AG04449 (cell line): ENCODE measurements at places on chromosomes 1 and 21.

GRCh38 chr21:45037986-45038385 lies 36.4 kb upstream of the ADARB1 start:
- no peak for DNase-seq

DNA sequence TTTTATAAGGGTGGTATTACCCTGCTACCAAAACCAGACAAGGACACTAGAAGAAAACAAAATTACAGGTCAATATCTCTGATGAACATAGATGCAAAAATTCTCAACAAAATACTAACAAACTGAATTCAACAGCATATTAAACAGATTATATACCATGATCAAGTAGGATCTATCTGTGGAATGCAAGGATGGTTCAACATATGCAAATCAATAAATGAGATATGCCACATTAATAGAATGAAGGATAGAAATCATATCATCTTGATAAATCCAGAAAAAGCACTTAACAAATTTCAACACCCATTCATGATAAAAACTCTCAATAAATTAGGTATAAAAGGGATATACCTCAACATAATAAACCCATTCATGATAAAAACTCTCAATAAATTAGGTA lies 24.3 kb upstream of the MYBPHL start:
- no peak for DNase-seq

GRCh38 chr1:234478152-234478480 lies 863 bp downstream of the TARBP1 start:
- DNase-seq: no peak

DNA sequence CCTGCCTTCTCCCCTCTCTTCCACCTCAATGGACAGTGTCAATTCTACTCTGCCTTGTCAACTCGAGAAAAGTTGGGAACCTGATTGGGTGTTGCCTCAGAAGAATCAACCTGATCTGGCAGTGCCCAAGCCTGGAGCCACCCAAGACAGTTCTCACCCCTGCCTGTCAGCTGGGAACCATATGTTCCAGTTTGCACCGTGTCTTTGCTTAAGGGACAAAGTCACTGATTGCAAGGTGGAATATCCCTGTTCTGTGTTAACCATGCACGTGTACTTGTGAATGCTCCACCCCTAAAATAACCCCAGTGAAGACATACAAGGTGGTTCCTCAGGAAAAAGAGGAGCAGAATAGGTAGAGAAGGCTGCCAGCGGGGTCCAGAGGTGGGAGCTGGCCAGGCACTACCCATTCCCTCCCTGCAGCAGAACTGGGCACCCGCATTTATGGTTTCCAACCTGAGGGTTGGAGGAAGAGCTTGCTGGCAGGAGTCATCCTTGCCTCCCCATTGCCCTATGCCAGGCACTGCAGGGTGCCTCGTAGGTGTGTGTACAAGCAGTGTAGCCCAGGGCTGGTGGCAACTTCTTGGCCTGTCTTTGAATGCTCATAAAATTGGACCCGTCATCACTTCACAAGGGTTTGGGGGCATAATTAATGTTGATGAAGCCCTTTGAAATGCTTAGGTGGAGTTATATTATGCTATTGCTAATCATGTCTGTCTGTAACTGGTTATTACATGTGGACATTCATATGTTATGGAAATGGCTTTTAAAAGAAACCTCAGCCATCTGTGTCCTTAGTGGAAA lies 11.3 kb downstream of the NIPAL3 start:
- no peak for DNase-seq

- DNase-seq: no peak
Measured at GRCh38 chr21:39022863-39023693, 160.2 kb downstream of the PSMG1 start.

GRCh38 chr1:24094554-24094953 lies 17.4 kb downstream of the MYOM3 start:
- no peak for DNase-seq

DNA sequence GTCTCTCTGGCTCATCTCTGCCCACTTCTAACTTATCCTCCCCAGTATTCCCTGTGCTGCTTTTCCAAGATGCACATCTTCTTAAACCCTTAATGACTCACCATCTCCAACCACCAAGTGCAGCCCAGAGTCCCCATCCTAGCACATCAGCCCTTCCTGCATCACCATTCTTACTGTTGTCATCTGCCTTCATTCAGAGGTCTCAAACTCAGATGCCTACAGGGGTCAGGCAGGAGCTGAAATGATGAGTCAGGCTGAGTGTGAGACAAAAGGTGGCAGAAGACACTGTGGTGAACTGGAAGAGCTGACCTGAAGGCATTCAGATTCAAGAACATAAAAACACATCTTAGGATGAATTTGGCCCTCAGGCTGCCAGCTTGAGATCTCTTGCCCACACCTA lies 34.6 kb downstream of the OLFML2B start:
- no peak for DNase-seq

DNA sequence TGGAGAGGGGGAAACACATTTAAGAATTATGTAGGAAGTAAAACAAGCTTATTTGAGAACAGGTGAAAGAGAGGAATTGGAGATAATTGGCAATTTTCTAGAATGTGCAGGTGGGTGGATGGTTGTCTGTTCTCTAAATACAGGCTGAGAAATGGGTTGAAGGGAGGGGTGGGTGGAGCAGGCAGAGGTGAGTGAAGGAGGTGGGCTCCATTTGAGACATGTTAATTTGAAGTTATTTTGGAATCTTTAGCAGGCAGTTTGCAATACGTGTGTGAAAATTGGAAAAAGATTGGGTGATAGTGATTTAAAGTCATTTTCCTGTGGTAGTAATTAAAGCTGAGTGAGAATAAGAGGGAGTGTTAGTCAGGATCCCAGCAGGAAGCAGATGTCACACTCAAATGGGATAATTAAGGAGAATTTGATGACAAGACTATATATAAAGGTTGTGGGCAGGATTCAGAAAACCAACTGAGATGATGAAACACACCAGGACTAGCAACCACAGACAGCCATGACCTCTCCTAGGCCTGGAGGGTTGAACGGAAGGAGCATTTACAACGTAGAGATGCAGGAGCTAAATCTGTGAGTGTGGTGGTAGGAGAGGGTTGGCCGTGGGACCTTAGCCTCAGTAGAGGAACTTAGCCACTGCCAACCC lies 40.6 kb downstream of the CHRM3 start:
- DNase-seq: no peak

DNA sequence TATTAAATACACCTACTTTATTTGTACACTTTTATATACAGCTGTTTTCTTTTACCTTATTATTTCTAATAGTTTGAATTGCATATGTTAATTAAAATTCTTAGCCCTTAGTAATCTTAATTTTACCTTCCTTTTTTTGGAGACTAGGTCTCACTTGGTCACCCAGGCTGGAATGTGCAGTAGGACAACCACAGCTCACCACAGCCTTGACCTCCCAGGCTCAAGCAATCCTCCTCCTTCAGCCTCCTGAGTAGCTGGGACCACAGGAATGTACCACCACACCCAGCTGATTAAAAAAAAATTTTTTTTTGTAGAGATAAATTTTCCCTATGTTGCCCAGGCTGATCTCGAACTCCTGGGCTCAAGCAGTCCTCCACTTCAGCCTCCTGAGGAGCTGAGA lies 15.0 kb upstream of the SDC3 start:
- DNase-seq: no peak

DNA sequence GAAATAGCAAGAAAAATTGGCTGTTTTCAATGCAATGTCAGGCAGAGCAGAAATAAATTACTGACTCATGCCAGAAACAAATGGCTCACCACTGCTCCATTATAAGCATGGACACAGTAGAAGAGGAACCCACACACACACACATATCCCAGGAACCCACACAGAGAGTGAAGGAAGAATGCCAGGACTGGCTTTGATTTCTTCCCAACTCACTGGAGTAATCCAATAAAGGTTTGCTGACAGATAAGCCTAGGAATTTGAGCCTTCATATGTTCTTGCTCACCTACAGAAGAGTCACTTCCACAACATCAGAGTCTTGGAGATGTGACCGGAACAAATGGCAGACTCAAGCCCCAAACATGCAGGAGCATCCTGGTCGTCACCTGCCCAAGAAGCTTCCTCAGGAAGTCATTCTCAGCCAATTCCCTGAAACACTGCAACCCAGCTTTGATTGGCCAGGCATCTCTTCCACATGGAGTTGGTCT lies 2.2 kb downstream of the SH3BP5L start:
- no peak for DNase-seq

- DNase-seq: no peak
Measured at GRCh38 chr1:215507119-215507518, 60.0 kb upstream of the KCTD3 start.

- DNase-seq: no peak
Measured at GRCh38 chr1:6923012-6923411, 137.8 kb downstream of the CAMTA1 start.

- no peak for DNase-seq
Measured at GRCh38 chr1:8121261-8122159, 95.4 kb upstream of the ERRFI1 start.

- no peak for DNase-seq
Measured at GRCh38 chr1:155186794-155187455, 13.3 kb downstream of the TRIM46 start.

DNA sequence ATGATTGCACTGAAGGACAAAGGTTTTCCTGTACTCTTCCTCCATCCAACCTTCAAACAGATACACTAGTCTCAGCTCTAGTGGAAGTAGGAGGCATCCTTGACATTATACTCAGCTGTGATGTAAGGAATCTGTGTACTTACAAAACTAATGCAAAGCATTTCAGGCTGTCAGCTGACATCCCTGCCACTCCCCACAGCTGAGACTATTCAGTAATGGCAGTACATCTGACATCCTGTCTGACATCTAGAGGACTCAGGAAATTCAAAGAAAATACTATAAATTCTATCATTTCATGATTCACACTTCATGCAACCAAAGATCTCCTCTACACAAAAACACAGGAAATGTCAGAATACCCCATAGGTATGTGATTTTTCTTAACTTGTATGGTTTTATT lies 325.8 kb downstream of the SMYD3 start:
- DNase-seq: no peak

GRCh38 chr21:26659182-26659581 lies 86.1 kb upstream of the CYYR1 start:
- no peak for DNase-seq

- no peak for DNase-seq
Measured at GRCh38 chr1:21341517-21342078, 51.3 kb upstream of the ECE1 start.

- no peak for DNase-seq
Measured at GRCh38 chr21:29296446-29296845, 2.3 kb upstream of the BACH1 start.

GRCh38 chr1:169610858-169611257 lies 19.1 kb downstream of the SELP start:
- DNase-seq: no peak

GRCh38 chr1:207459008-207459407 lies 4.9 kb downstream of the CR2 start:
- DNase-seq: no peak

GRCh38 chr1:185239861-185240260 lies 77.2 kb downstream of the IVNS1ABP start:
- DNase-seq: no peak

DNA sequence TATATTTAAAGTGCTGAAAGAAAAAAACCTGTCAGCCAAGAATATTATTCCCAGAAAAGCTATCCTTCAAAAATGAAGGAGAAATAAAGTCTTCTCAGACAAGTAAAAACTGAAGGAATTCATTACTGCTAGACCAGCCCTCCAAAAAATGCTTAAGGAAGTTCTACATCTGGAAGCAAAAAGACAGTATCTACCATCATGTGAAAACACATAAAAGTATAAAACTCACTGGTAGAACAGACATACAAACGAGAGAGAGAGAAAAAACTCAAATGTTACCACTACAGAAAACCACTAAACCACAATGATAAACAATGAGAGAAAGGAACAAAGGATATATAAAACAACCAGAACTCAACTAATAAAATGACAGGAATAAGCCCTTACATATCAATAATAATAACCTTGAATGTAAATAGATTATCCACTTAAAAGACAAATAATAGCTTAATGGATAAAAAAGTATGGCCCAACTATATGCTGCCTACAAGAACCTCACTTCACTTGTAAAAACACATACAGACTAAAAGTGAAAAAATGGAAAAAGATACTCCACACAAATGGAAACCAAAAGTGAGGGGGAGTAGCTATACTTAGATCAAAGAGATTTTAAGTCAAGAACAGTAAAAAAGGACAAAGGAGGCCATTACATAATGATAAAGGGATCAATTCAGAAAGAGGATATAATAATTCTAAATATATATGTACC lies 22.0 kb downstream of the NSL1 start:
- DNase-seq: no peak

DNA sequence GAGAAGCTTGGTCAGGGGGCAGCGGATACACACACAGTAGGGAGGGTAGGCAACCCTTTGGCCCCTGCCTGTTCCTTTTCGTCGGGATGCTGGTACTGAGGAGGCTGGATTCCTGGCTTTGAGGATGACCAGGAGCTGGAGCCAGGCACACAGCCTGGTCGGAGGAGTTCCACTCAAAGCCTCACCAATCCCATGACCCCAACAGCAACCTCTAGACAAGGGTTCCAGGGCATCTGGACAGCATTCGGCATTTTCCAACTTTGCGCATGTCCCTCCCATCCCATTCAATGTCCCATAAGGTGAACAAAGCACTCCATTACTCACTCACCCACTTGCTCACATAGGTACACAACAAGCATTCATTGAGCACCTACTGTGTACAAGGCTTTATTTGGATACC lies 42.6 kb upstream of the HMGB4 start:
- DNase-seq: no peak

GRCh38 chr1:226372885-226373284 lies 35.0 kb downstream of the PARP1 start:
- DNase-seq: no peak

DNA sequence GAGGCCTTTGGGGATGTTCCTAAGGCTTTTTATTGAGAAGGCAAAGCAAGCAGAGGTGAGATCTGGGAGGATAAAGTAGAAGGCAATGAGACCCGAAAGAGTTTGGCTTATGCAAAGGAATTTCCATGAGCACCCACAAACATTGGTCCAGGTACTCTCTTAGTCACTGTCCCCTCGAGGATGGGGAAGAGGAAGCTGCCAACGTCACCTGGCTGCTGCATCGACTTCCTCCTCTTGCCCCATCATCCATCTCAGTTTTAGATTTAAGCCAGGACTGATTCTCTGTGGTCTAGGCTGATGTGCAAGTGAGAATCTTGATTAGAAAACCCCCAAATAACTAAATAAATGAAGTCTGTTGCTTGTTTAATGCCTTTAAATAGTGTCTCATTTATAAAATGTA lies 28.7 kb downstream of the RUNX1 start:
- no peak for DNase-seq

DNA sequence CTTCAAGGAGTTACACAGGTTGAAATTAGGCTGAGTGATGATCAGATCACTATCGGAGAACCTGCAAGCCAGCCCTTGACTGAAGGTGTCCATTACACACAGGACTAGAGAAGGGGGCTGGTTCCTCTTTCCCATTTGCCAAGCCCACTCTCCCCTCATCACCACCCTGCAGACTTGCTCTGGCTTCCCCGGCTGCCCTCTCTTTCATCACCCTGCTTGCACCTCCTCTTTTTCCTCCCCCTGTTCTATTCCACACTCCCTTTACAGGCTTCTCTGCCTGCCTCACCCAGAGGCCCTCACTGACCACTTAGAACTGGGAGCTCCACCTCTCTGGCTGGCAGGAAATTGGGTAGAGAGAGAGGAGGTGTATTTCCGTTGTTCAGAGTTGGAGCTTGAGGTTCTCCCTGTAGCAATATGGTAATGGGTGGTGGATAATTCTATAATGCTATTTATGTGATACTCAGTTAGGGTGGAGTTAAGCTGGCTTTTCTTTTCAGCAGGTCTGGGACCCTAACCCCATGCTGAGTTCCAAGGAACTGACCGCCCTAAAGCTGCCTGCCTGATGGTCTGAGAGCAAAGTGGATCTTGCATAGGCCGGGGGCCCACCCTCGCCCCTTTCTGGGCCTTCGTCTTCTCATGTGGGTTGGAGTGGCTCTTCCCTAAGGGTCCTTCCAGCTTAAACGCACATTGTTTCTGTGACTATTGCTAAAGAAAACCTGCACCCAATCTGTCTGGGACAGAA lies 111.8 kb upstream of the ADAR start:
- no peak for DNase-seq
